ENCODE measurements at places on chromosomes 5 and 9.

DNA sequence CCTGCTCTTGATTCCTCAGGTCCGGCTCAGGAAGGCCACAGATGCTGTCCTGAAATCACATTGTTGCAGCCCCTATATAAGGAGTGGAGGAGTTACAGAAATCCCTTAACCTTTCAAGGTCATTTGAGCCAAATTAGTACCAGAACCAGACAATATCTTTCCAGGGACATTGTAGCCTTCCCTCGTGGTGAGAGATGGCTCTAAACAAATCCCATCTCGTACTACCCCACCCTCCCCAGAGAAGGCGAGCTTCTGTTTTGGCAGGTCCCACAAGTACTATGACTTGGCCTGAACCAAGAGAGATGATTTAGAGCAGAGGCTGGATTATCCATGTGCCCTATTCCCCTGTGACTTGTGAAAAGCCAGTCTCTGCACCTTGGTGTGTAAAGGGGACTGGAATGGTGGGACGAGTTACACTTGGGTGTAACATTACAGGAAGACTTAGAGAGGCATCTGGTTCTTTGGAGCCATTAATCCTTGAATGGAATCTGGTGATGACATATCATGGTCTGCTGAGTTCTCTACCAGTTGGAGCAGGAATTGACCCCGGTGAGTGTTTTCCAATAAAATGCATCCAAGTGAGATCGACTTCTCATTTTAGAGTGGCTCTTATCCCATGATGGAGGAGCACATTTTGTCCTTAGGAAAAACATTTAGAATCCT, at the start of gene FAM240B:
Gene FAM240B, minus strand, starts transcription at position 51 of the 663 bp plus-strand sequence. CDS start 16,134 bp downstream, outside the sequence.
- DNase-seq = no peak

GRCh38 chr5:51484326-51484725, 101.1 kb downstream of the ISL1 start:
- DNase-seq = no peak

- DNase-seq = no peak
These were observed 15.3 kb downstream of the NR2F1 start for GRCh38 chr5:93598091-93599000.

DNA sequence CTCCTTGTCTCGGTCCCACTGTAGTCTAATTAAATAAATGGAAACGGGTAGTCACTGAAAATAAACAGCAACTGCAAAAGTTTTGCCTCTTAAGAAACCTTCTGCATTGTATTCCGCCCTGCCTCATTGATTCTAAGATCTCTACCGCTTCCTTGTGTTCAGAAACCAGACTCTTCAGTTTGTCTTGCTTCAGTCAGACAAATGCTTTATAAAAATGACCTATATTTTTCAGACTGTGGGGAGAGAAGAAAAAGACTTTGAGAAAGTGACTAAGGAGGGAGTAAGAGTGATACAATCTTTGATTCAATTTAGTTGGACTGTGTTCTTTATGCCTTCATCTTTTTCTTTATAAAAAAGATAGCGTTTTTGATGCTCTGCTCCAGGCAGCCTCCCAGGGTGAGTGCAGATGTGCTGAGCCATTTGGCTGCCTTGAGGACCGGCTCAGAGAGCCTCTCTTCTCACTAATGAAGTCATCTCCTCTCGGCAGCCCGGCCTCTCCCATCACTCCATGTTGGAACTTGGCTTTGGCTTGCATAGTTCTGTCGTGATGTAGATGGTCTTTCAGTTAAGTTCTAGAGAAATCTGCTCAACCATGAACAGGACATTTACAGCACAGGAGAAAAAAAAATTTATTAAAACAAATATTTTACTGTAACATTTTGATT, 4.0 kb upstream of the VCAN start:
- DNase-seq = no peak

GRCh38 chr5:148939676-148940075, 113.3 kb downstream of the ADRB2 start:
- no peak for DNase-seq

GRCh38 chr9:98057138-98057799, 737 bp downstream of the NANS start:
- no peak for DNase-seq

- DNase-seq = no peak
These were observed 219.2 kb downstream of the MEF2C start for GRCh38 chr5:88663793-88664216.

- DNase-seq = peak; percentile 41
These were observed 32.3 kb downstream of the CNTRL start for GRCh38 chr9:121107029-121107428.
